ENCODE measurements at places on chromosomes 4 and X.
A peak's percentile ranks its signal among the peaks of the same experiment; 100 is the strongest.

DNA sequence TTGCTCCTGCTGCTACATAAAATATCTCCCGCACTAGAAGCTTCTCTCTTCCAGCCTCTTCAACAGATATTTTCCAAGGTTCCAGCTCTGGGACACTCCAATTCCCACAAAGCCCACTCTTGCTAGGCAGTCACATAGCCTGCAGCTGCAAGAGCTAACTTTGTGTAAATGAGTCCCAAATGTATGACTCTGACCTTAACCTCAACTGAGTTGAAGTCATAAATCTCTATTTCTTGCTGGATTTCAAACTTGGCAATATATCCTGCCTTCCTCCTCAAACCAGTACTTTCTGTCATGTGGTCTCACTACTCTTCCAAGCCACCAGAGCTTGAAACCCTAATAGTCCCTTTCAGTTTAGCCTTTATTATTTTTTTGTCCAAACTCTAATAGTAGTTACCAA, 315.4 kb upstream of the GRIA3 start:
- no peak for DNase-seq

DNA sequence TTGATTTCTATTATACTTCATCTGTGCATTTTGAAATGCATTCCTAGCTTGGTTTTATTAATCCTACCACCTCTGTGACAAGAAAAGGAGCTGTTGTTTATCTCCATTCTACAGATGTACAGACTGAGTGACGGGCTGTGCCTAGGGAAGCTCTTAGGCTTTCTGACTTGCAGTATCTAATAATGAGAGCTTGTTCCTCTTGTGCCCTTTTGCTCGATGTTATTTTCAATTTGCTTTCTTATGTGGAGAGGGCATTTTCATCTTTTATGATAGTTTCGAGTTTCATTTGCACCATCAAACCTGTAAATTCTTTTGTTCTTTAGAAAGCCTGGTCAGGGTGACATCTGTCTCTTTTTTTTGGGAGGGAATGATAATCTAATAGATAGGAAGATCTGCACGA, 256.5 kb downstream of the C4orf33 start:
- no peak for DNase-seq

DNA sequence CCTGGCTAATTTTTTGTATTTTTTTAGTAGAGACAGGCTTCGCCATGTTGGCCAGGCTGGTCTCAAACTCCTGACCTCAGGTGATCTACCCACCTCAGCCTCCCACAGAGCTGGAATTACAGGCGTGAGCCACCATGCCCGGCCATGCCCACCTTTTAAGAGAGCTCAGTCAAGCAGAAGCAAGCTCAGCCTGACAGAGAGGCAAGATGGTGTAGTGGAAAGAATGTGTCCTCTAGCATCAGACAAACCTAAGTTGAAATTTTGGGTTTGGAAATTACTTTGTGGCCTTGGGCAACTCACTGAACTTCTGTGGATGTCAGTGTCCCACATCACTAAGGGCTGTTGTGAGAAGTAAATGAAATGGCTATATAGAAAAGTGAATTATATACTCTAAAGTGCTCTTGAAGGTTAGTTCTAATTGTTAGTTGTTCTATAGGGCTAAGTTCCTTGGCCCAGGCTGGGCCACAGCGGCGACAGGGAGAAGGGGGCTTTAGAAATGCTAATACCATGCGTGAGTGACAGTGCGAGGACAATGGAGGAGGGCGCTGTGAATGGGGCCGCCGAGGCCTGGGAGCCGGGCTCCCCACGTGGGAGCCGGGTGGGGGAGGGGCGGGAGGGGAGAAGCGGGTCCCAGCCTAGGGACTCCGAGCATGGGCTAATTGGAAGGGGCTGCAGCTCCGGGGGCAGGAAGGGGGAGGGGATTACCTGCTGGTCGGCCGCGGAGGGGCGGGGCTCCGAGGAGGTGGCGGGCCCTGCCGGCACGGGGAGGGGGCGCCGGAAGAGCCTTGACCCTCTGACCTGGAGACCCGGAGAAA, 15.6 kb downstream of the PJA1 start:
- DNase-seq = peak; percentile 10

DNA sequence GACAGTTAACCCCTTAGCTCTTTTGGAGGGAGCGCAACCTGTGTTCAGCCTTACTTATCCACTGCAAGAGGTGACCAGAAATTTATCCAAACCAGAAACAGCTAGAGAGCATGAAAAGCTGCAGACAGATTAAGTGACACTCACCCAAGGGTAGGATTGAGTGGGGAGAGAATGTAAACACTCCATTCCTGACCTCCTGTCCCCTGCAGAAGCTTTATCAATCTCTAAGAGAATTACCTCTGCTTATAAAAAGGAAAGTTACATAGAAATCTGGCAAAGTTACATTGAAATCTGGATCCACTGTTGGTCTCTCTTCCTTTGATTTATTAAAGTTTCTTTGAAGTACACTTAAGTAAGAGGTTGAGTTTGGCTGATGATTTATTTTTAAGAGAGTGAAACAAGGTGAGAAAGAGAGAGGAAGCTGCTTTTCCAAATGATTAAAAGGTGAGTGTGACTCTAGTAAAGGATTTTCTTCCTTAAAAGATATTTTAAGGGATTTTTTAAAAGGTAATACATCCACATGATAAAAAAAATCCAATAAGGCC, 112.3 kb downstream of the ANAPC4 start:
- DNase-seq = no peak

- DNase-seq = no peak
Measured at GRCh38 chrX:36908801-36909675, 99.1 kb upstream of the FAM47C start.

DNA sequence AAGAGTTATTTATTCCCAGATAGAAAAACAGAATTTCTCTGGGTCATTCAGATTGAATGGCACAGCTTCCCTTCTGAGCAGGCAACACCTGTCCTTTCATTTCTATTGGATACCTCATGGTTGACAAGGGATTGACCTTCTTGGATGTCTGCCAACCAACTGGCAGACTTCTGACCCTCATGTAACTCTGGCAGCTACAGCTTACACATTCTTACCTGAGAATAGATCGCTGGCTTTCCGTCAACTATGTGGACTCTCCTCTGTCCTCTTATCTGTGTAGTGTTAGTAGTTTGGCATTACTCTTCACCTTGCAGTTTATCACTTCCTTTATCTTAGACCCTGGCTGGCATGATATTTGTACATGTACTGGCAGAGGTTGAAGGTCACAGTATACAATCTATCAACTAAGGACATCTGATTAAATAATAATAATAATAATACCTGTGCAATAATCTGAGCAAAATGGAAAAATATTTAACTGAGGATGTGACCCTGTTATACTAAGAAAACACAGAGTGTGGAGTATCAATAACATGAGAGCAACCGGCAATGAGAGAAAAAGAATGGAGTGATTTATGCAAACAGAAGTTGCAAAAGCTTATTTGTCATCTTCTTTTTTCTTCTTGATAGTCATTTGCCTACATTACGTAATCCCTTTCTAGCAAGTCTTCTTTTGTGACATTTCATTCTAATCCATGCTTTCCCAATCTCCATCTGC, 1118.2 kb downstream of the ARAP2 start:
- no peak for DNase-seq

- no peak for DNase-seq
Measured at GRCh38 chr4:182642831-182643230, 274.4 kb downstream of the DCTD start.

DNA sequence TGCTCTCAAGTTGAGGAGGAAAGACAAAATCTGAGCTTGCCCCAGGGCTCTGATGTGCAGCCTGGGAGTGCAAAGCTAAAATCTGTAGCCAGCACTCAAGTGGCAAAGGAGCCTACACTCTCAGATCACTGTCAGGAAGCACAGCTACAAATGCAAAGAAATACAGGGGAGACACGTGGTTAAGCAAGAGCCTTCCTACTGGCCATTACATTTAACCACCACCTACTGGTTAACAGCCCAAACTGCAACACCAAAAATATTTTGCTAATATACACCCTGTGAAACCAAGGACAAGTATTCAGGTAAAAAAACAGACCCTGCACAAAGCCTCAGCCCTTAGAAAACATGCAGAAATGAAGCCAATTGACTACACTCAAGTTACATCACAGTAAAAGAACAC, 170.4 kb upstream of the FGF16 start:
- no peak for DNase-seq

DNA sequence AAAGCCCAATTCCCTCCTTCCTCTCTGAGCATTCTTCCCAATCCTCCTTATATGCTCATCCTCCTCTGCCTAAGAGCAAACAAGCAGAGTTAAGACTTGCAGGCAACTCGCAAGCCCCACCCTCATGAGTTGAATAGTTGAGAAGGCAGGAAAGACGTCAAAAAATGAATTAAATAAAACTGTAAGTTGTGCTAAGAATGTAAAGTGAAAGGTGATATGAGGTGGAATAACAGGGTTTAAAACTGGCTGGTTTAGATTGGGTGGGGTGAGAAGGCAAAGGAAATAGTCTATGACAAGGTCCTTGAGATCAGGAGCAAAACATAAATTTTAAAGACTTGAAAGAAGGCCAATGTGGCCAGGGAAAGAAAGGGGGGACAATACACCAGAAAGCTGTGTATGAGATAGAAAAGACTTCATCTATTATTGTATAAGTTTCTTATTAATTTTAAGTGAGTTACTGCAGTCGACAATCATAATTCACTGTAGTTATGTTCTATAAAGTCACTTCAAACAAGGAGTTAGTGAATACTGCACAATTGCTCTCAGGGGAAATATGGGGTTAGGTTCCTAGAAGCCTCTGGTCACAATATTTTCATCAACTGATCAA, 124.9 kb downstream of the RELL1 start:
- no peak for DNase-seq

- no peak for DNase-seq
Measured at GRCh38 chr4:7244331-7244665, 52.0 kb downstream of the SORCS2 start.

DNA sequence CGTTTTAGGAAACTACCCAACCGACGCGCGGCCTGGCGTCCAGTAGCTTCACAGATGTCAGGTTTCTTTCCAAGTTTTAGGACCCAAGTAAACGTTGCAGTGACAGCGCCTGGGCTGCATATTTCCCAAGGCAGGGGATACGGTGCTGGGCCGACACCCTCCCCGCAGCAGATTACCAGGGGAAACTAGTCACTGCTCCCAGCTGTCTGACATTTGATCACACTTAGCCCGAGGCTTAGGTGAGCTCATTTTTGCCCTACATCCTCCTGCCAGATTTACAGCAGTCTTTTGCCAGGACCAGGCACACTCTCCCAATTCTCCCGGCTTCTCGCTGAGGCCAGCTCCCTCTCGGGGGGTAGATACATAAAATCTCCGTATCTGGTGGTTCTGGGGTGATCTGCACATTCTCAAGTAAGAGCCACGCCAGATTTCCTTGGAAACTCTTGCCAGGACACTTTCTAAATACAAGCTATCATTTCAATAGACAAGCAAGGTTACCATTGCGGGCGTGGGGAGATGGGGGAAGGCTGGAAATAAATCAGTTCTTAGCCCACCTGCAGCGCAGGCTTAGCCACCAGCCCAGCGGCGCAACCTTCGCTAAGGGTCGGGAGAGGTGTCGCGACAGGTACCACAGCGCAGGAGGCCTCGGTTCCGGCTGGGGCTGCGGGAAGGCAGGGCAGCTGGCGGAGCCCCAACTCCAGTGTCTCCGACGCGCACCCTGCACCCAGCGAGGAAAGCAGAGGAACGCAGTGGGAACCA, 2.5 kb upstream of the SOX3 start:
- no peak for DNase-seq

DNA sequence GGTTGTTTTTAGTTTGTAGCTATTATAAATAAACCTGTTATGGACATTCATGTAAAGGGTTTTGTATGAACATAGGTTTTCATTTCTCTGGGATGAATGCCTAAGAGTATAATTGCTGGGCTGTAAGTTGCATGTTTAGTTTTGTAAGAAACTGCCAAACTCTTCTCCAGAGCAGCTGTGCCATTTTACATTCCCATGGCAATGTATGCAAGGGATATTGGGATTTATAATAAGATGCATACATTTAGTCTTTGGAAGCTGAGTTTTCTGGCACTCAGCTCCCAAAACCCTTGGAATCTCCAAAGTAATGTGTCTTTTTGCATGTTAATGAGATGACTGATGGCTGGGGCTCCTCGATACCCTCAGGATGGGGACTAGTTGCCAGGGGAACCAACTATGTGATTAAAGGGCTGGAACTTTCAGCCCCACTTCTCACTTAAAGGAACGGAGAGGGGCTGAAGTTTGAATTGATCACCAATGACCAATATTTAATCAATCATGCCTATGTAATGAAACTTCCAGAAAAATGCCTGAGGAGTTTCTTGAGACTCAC, 44.0 kb downstream of the SERTM2 start:
- no peak for DNase-seq

DNA sequence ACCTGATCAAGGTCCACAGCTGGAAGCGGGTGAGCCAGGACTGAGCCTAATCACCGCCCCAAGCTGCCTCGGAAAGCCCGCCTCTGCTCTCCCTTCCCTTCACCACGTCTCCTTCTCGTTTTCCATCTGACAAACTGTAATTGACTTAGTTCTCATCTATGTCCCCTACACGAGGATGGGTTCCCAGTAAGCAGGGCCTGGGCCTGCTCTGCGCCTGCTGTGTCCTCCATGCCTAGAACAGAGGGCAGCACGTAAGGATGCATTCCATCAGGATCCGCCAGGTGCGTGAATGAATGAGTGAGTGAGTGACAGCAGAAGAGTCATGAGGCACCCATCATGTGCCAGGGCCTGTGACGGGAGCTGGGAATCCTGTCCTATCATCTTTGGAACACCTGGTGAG, 86.7 kb downstream of the JAKMIP1 start:
- DNase-seq = peak; percentile 14

- no peak for DNase-seq
Measured at GRCh38 chrX:144717682-144718081, 529.6 kb upstream of the SPANXN1 start.

- DNase-seq = no peak
Measured at GRCh38 chr4:106796876-106797275, 239.2 kb downstream of the DKK2 start.

GRCh38 chr4:119597377-119597776, 31.2 kb downstream of the PDE5A start:
- DNase-seq = no peak

- DNase-seq = no peak
Measured at GRCh38 chr4:1234309-1234695, 14.6 kb downstream of the CTBP1 start.

- DNase-seq = no peak
Measured at GRCh38 chr4:16159286-16159685, 67.0 kb downstream of the TAPT1 start.

GRCh38 chrX:49106930-49107329, 16.6 kb downstream of the GPKOW start:
- DNase-seq = no peak

- DNase-seq = no peak
Measured at GRCh38 chr4:123904882-123905281, 508.3 kb downstream of the SPRY1 start.
